Spleen (tissue), 13 donors: ENCODE measurements at places on chromosomes 1 and 21. TPM values are rescaled to one million over a fixed set of nuclear protein-coding genes. Genes with fewer than 3 reads are reported as not detected.

Gene SPRR2F
- not detected for total RNA-seq

Gene AGT
- 0.21 TPM for total RNA-seq

Gene CD160
- 7.3 TPM for total RNA-seq

Gene MYBPH
- 2.7 TPM for total RNA-seq

Gene PKLR
- total RNA-seq = 0.22 TPM

Gene CELA2A
- not detected for total RNA-seq

Gene TNFRSF18
- 6.3 TPM for total RNA-seq

Gene CA6
- total RNA-seq = 1.5 TPM

Gene CYYR1
- total RNA-seq = 42.9 TPM

- H3K4me1 ChIP-seq = peaks cover 88% of the 10 kb centered on the region
- peaks cover 17% of the 10 kb centered on the region for H3K36me3 ChIP-seq
- DNase-seq = no peak
Measured at GRCh38 chr1:226723657-226724532, 15.2 kb downstream of the ITPKB start.

- no peak overlapping the region for H3K27ac ChIP-seq
- no peaks in the 10 kb centered on the region for H3K27me3 ChIP-seq
- H3K36me3 ChIP-seq = no peaks in the 10 kb centered on the region
- DNase-seq = peak; percentile 83
Measured at GRCh38 chr1:1079408-1080121, 5.5 kb upstream of the RNF223 start.

DNA sequence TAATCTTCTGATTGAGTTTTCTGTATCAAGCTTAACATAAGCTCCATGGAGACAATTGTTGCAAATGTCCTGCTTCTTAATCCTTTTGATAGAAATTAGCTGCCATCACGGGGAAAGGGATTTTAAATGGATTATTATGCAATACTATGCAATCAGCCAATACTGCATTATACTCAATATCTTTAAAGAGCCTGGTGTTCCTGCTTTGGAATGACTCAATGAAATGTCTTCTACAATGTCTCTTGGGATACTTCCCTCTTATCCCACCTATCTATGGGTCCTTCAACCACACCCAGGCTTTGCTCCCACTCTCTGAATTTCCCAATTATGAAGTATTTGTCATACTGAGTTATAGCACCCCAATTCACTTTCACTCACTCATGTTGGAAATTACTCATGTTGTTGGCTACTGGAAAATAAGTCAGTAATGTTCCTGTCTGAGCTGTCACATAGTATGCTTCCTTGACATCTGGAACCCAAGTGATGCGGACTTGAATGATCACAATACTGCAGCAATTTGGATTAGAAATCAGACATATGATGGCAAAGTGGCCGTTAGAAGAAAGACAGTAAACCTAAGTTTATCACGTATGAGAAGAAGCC, 85.0 kb downstream of the TPR start:
- no peaks in the 10 kb centered on the region for H3K27me3 ChIP-seq
- DNase-seq = no peak
- no peaks in the 10 kb centered on the region for H3K36me3 ChIP-seq
- no peak overlapping the region for H3K4me3 ChIP-seq

- peaks cover 5% of the 10 kb centered on the region for H3K4me1 ChIP-seq
- DNase-seq = no peak
- H3K4me3 ChIP-seq = no peak overlapping the region
- H3K27me3 ChIP-seq = no peaks in the 10 kb centered on the region
- no peak overlapping the region for H3K27ac ChIP-seq
Measured at GRCh38 chr1:88662723-88663122, 21.4 kb upstream of the PKN2 start.

DNA sequence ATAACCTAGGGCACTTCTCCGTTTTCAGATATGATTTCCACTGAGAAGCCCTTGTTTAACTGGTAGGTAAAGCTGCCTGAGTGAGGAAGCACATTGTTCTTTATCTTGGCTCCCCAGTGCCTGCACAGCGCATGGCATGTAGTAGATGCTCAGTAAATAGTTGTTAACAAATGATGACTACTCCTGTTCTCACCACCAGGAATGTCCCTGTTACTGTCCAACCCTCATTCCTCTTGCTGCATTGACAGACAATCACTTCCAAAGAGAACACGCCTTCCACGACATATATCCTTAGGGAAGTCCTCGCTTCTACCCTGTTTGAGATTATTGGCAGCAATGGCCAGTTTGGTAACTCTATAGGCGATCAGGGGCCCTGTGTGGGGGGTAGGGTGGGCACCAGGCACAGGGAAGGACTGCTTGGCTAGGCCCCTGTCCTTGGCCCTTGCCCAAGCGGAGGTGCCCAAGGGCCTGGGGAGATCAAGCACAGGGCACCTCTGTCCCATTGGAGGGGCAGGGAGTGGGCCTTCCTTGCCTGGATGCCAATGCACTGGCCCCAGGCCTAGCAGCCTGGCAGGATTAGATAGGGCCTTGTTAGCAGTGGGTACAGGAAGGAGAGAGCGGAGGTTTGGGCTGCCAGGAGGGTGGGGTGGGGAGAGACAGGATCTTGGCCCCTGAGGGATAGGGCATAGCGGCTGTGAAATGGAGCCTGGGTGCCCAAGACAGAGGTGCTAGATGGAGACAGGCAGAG, 10.2 kb downstream of the NES start:
- no peak overlapping the region for H3K4me3 ChIP-seq
- H3K4me1 ChIP-seq = peaks cover 95% of the 10 kb centered on the region
- no peaks in the 10 kb centered on the region for H3K27me3 ChIP-seq
- peak overlapping the region; percentile 82 for H3K27ac ChIP-seq
- DNase-seq = no peak
- H3K36me3 ChIP-seq = no peaks in the 10 kb centered on the region

GRCh38 chr1:201685485-201685884, 143.5 kb upstream of the IPO9 start:
- no peak for DNase-seq
- H3K27ac ChIP-seq = no peak overlapping the region
- no peaks in the 10 kb centered on the region for H3K4me1 ChIP-seq
- no peaks in the 10 kb centered on the region for H3K27me3 ChIP-seq

DNA sequence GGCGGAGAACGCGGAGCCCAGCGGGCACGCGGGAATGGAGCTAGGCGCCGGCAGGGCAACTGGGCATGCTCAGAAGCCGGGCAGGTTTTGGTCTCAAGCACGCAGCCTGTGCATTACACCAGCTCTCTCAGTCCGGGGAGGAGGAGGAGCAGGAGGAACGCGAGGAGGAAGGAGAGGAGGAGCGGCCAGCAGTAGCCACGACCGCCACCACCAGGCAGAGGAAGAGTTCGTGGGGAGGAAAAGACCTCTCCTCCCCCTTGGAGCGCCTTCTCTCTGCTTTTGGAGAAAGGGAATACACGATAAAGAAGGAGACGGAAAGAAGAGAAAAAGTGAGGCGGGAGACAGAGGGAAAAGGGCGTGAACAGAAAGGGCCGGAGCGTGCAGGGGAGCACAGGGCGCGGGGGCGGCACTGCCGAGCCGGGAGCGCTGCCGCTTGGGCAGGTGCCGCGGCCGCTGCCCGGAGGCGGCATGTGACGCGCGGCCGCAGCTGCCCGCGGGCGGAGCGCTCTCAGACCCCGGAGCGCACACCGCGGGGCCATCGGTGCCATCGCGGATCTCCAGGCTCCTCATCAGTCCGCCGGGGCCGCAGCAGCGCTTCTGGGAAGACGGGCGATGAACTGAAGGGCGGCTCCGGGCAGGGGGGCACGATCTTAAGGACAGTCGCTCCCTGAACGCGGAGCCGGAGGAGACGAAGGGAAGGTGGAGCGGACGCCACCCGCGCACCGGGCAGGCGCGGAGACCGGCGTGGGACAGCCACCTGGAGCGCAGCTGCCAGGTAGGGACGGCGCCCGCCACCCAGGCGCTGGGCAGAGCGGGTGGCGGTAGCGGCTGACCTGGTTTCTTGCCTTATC, at the start of gene CHRM3:
Gene CHRM3 (plus strand): TSS at position 116 of the 851 bp plus-strand sequence. CDS start 520,884 bp downstream, outside the sequence.
- no peaks in the 10 kb centered on the region for H3K36me3 ChIP-seq
- DNase-seq = no peak
- H3K4me3 ChIP-seq = peak within 1 kb of the TSS; percentile 55
- peaks cover 15% of the 10 kb centered on the region for H3K4me1 ChIP-seq
- H3K27me3 ChIP-seq = peaks cover 54% of the 10 kb centered on the region
- no peak within 1 kb of the TSS for H3K27ac ChIP-seq

DNA sequence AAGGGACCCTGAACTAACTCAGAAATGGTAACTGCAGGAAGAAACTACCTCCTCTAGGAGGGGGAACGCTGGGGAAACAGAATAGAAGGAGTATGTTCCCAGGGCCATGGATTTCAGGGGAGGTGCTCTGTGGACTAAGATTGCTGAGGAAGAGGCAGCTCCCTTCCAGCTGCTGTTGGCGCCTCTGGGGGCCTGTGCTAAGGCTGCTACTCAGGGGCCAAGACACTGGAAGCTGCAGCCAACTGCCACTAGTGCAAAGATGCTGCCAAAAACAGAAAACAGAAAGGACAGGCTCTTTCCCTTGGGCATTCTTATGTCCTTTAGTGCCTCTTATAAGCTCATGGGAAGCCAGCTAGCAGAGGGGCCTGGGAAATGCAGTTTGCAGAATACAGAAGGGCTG, 58.0 kb upstream of the SGIP1 start:
- H3K27ac ChIP-seq = no peak overlapping the region
- H3K4me3 ChIP-seq = no peak overlapping the region
- no peaks in the 10 kb centered on the region for H3K27me3 ChIP-seq
- DNase-seq = no peak
- H3K4me1 ChIP-seq = no peaks in the 10 kb centered on the region

- H3K27me3 ChIP-seq = no peaks in the 10 kb centered on the region
- DNase-seq = no peak
- H3K4me3 ChIP-seq = no peak overlapping the region
- no peaks in the 10 kb centered on the region for H3K36me3 ChIP-seq
Measured at GRCh38 chr1:111513410-111514020, 10.1 kb upstream of the ADORA3 start.

DNA sequence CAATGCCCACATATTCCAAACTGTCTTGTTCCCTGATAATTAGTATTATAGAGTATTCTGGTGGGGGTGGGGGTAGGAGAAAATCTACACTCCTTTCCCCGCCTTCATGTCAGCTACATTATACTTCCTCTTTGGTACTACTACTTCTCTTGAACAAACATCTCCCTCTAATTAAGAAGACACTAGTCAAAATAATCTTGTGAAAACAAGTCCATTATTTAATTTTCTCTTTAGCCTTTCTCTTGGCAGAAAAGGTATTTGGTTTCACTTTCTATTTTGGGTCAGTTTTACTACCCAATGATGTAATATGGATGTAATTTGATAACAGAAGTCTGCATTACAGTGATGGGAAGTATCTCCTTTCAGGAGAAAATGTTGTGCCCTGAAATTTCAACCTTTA, 22.5 kb downstream of the NTMT2 start:
- H3K27me3 ChIP-seq = no peaks in the 10 kb centered on the region
- no peak for DNase-seq
- no peak overlapping the region for H3K4me3 ChIP-seq
- no peak overlapping the region for H3K27ac ChIP-seq
- no peaks in the 10 kb centered on the region for H3K36me3 ChIP-seq
- H3K4me1 ChIP-seq = no peaks in the 10 kb centered on the region

DNA sequence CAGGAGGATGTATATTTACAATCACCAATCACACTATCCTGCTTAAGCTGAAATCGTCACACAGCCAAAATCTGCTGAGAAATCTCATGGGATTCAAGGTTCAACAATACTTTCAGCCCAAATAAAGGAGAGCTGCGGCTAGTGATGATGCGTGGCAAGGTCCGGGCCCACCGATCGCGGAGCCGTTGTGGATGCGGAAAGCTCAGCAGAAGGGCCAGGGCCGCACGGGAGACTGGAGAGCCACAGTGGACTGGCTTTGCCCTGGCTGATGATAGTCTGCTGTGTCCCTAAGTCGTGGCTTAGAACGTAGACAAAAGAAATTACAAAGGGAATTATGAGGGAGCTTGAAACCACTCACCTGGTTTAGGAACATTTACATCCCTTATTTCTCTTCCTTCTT, 48.0 kb upstream of the SSX2IP start:
- H3K27me3 ChIP-seq = no peaks in the 10 kb centered on the region
- H3K4me3 ChIP-seq = no peak overlapping the region
- H3K36me3 ChIP-seq = no peaks in the 10 kb centered on the region
- H3K27ac ChIP-seq = no peak overlapping the region
- H3K4me1 ChIP-seq = no peaks in the 10 kb centered on the region

DNA sequence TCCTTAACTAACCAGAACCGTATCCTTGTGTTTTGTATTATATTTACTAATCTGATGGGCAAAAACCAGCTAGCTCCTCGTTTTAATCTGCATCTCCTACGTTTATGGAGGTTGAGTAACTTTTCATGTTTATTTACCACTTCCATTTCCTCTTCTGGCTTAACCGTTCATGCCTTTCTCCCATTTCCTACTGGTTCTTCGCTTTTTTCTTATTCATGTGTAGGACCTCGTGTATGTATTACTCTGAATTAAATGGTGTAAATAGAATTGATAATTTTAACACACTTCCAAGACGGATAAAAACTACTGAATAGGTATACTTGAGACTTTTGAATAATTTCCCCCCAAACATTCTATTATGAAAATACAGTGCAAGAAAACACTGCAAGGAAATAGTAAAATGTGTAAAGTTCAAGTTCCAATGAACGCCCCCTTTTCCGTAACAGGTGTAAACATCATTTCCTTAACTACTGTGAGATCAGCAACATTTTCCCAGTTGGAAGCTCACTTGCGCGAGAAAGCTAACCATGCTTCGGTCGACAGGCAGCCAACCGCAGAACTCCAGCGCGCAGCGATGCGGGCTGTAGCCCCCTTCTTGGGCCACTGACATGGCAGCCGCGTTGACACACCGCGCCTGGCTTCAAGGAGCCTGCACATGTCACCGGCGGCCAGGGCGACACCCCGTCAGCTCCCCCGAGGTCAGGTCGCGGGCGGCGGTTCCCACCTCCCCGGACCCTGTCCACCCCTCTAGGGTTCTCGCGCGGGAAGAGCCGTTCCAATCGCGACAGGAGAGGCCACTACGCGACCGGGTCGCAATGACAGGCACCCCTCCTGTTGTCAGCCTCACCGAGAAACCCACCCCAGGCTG, 816 bp downstream of the EDEM3 start:
- peaks cover 64% of the 10 kb centered on the region for H3K4me1 ChIP-seq
- peak overlapping the region; percentile 94 for H3K4me3 ChIP-seq
- no peaks in the 10 kb centered on the region for H3K27me3 ChIP-seq
- DNase-seq = peak; percentile 94
- H3K27ac ChIP-seq = peak overlapping the region; percentile 94

DNA sequence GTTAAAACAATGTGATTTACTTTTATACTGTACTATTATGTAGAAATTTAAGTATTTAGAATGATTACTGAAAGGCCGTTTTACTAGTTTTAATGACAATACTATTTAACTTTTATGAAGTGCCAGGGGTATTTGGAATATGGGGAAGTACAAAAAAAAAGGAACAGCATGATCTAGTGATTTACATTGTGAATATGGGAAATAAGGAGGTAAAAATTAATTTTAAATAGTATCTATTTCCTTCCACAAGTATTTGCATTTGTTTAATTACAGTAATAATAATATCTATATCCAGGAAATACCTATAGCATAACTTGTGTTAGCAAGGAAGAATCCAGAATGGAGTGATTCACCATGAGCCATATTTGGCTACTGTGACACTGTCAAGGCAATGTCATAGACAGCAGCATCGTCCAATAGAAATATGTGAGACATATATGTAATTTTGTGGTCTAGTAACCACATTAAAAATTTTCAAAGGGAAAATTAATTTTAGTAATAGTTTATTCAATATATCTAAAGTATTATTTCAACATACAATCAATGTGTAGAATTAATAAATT, 22.0 kb downstream of the CNST start:
- no peak for DNase-seq
- H3K4me1 ChIP-seq = peaks cover 43% of the 10 kb centered on the region
- H3K36me3 ChIP-seq = no peaks in the 10 kb centered on the region
- peak overlapping the region; percentile 71 for H3K27ac ChIP-seq

- no peak overlapping the region for H3K4me3 ChIP-seq
- H3K27ac ChIP-seq = no peak overlapping the region
- H3K4me1 ChIP-seq = peaks cover 34% of the 10 kb centered on the region
- H3K27me3 ChIP-seq = peaks cover 35% of the 10 kb centered on the region
- peaks cover 21% of the 10 kb centered on the region for H3K36me3 ChIP-seq
Measured at GRCh38 chr1:229436201-229436600, 2.3 kb upstream of the ACTA1 start.
